ENCODE measurements at places on chromosomes 7 and 10.

DNA sequence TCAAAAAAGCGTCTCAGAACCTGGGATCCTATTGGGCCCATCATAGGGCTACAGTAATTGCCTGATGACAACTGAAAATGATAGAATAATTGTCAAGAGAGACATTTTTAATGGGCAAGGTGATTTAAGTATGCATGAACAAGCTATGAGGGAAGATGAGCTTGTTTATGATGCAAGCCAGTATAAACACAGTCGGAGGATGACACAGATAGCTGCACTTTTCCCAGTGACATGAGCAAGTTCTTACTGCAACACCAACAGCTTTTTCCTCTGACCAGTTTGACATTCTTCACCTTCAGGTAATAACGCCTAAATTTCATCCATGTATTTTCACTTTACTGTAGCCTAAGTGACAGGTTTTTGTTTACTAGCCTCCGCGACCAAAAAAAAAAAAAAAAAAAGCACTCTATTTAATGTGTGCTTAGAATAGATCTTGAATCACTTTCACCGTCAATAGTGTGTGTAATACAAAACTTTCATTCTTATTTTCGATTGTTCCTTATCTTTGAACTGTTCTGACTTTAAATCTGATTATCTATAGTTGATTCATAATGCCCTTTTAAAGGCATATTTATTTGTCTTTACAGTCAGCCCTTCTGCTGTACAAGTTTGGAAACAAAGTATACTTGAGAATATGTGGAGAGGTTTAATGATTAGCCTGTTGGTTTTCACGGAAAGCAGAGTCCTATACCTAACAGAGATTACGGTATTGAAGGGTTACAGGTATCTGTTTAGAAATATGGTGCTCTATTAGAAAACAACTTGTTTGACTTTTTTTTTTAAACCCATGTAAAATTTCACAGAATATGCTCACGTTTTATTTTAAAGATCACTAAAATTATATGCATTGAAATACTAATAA, 1.7 kb downstream of the FOXP2 start:
- DNase-seq: no peak

DNA sequence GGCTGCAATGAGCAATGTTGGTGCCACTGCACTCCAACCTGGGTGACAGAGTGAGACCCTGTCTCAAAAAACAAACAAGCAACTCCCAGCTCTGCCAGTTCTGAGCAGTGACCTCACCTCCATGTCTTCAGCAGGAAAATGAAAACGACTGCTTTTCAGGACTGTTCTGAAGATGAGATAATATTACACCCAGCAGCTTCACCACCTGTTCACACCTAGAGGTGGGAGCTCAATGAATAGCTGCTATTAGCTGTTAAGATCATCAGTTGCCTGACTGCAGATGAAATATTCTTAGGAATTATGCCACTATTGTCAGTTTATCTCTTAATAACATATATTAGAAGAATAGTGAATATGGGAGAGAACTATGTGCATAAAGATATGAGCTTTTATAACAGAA, 48.4 kb upstream of the CYTH3 start:
- DNase-seq: no peak

DNA sequence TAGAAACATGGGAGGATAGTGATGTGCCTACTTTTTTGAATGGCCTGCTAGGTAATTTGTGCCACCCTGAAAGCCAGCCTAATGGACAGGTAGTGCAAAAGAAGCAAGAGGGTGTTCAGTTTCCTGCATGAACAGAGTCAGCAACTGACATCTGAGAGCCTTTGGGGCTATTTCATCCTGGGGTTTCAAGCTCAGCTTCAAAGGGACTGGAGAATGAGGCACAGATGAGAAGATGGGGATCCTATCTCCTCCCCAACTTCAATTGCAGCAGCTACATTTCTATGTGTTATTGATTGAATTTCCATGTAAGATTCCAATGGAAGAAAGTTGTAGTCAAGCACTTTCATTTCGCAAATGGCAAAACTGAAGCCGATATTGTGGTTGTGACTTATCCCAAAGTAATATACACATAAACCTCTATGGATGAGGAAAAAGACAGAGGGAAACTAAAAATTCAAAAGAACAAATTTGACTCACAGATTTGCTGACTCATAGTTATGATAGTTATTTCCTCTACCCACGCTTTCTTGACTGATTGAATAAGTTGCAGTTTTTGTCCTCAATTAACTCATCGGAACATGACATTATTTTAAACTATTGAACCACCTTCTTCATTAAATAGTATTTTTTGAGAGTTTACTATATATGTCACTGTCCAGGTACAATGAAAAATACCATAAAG, 42.6 kb upstream of the NRP1 start:
- peak; percentile 86 for DNase-seq

DNA sequence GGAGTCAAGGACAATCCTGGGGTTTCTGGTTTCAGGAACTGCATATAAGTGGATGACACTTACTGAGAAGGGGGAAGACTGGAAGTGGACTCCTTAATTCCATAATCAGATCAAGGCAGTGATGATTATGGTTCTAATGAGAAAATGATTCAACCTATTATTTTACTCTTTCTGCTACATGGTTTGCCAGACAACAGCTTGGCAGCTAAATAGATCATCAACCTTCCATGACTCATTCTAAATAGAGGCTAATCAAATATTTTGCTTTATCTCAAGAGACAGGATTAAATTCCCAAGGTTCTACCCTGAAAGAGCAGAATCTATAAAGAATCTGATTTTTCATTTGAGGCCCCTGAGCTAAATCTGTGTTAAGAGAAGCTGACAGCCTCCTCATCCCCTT, 46.3 kb downstream of the CNNM1 start:
- DNase-seq: peak; percentile 24

GRCh38 chr10:5396556-5397300, 7.9 kb downstream of the TUBAL3 start:
- no peak for DNase-seq

DNA sequence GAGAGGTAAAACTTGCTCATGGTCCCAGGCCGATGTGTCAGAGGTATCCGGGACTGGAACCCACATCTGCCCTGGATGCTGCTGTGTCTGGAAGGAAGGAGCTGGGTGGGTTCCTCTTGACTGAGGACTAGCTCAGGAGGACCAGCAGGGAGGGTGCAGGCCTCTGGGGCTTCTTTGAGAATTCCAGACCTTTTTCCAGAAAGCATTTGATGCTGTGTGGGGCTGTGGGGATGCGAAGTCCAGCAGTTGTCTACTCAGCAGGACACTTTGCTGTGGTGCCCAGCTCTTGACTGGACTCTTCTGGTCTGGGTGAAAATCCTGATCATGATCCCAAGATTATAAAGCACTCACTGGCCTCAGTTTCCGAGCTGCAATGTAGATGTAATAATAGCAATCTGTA, 1.7 kb downstream of the RAMP3 start:
- DNase-seq: no peak

GRCh38 chr7:82714883-82715282, 271.3 kb upstream of the CACNA2D1 start:
- DNase-seq: peak; percentile 70

- no peak for DNase-seq
Observed at GRCh38 chr7:20447021-20447650, 116.4 kb downstream of the ITGB8 start.

DNA sequence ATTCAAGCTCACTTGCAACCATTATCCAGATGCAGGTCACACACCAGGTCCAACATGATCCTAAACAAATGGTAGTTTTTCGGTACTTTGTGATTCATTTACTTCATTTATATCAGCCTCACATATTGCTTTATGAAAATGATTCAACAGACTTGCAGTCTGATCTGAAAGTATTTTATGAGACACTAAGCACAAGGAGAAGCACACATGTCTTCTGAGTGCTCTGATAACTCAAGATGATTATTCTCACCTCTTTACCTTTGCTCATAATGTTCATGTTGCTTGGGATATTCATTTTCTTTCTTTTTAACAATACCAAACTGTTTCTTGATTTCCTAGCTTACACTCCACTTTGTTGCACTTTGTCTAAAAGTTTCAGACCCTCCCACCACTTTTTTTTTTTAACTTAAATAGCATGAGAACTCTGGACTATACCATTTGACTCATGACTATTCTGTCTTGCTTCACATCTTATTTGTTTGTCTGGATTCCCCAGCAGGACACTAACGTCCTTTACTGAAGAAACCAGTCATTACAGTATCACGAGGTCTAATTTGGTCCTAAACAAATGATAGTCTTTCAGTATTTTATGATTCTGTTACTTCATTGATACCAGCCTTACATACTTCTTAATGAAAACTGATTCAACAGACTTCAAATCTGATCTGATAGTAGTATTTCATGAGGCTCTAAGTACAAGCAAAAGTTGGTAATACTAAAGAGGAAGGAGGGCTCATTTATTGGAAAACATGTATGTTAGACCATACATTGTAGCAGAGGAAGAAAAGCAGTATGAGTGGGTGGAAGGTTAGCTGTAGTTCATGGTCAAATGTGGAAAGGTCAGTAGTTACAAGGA, 171.8 kb upstream of the AHR start:
- no peak for DNase-seq
